ENCODE measurements at places on chromosomes 5 and 9.

DNA sequence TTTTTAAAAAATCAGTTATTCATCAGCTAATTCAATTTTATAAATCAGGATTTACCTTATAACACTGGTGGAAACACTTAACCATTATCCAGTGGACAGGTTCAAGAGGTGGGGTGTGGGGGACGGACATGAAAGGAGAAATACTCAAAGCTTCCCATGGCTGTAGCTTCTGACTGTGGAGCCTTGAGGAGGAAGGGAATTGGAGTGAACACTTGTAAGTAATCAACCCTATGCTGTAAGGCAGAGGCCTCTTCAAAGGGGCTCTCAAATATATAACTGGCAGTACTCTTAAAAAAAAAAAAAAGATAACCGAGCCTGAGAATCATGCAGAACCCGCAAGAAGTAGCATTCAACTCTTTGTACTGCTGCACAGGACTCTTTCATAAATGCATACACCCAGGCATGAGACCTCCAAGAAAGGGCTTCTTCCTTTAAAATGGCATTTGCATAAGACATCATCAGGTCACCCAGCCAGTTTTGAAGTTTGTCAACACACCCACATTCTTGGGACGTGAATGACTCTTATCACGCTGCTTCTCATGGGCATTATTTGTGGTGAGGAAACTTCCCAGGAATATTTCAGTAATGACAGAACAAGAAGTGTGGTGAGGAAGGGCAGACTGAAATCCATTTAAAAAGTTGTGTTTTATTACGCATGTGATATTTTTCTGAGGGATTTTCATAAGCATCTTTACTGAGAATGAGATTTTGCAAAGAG, 8.1 kb downstream of the OSMR start:
- DNase-seq: no peak

DNA sequence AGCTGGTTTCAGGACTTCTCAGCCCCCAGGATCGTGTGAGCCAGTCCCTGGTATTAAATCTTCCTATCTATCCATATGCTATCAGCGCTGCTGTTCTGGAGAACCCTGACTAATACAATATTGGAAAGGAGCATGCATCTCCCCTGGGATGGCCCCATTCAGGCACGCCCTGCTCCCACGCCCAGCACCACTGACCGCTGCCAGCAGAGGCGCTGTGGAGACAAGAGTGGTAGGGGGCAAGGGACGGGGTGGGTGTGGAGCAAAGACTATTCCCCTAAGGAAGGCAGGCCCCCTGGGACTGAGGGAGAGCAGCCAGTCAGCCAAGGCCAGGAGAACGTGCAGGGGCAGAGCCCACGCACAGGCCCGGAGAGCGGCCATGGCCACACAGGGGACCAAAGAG, 116.0 kb downstream of the VAV2 start:
- no peak for DNase-seq

DNA sequence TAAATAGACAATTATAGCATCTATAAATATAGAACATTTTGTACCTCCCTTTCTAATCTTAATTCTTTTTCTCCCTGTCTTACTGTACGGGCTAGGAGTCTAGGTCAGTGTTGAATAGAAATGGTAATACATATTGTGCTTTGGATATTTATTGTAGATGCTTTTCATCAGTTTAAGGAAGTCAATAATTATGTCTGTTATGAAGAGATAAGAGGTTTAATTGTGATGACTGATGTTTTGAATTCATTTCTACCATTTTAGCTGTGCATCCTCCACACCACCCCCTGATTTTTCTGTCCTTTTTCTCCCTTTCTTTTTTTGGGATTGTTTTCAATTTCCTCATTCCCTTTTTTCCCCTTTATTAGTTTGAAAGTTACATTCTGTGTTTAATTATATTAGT, 95.8 kb downstream of the DOCK2 start:
- no peak for DNase-seq

GRCh38 chr5:12277504-12278192, 373.4 kb upstream of the CTNND2 start:
- no peak for DNase-seq

- DNase-seq: no peak
These were observed 16.4 kb upstream of the TTC1 start for GRCh38 chr5:159992566-159992965.

GRCh38 chr9:4620057-4620765, 41.9 kb upstream of the PLPP6 start:
- no peak for DNase-seq

DNA sequence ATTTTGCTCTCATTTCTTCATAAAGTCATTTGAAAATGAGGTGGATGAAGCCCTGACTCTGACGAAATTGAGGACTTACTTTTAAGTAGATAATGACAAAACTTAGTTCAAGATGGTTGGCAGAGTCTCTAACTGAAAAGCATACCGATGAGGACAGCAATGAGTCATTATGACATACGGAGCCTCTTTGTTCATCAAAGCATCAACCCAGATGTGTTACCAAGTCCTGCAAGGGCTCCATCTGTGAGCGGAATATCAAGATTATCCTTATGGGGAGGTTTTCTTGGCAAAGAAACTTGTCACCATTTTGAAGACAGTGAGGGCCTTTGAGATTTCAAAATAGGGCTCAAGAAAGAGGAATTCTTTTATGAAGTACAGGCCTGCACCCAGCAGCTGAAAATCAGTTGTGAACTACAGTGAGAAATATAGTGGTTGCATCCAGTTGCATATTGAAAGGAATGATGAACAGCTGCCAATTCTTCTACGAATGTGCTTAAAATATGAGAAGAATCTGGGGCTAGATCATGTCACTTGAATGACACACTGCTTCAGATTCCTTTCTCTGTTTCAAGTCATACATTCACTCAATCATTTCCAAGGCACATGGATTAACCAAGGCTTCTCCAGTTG, 86.6 kb upstream of the SLC24A2 start:
- DNase-seq: no peak

GRCh38 chr5:66021585-66021984, 95.2 kb downstream of the ERBIN start:
- no peak for DNase-seq

- DNase-seq: no peak
These were observed 9.2 kb downstream of the EEIG1 start for GRCh38 chr9:127971357-127972235.

DNA sequence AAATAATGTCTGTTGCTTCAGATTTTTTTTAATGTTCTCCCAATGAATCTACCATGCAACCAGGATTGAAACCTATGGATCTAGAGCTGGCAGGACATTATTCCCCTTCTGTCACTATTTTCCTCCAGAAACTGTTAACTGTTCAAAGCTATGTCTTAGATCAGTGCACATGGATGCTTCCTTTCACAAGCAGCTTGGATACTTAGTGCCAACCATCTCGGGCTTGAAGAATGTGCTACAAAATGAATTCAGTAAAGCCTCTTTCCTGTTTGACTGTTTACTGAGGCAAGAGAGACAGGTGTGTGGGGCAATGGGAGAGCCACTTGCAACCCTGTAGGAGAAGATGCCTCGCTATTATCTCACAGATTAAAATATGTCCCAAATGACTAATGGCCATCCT, 774.8 kb downstream of the KCTD16 start:
- DNase-seq: no peak

- no peak for DNase-seq
These were observed 17.2 kb upstream of the ADAMTSL1 start for GRCh38 chr9:18456624-18457237.

Data from stimulated activated CD8-positive, alpha-beta memory T cell treated with anti-CD3 and anti-CD28 coated beads, Interleukin-7, amount 100 ng/mL, for 1 hour (primary cell).